ENCODE measurements at places on chromosomes 6 and 20.

GRCh38 chr20:334578-334977 is 9.2 kb downstream of the SOX12 start:
- no peak for DNase-seq

DNA sequence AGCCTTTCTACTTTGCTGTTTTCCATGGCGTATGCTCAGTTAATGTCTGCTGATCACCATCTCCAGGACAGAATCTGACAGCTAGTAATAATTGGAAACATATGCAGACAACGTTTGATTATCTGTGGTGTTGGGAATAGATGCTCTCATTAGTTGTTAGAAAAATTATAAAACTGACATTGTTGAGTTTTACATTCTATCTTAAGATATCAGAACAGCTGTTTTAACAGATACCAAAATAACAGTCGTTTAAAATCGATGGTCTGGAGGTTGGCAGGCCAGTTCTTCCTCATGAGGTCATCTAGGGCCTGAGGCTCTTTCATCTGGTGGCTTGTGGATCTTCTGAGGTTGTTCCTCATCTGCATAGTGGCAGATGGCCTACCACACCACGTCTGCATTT is 137.6 kb downstream of the AIG1 start:
- no peak for DNase-seq

DNA sequence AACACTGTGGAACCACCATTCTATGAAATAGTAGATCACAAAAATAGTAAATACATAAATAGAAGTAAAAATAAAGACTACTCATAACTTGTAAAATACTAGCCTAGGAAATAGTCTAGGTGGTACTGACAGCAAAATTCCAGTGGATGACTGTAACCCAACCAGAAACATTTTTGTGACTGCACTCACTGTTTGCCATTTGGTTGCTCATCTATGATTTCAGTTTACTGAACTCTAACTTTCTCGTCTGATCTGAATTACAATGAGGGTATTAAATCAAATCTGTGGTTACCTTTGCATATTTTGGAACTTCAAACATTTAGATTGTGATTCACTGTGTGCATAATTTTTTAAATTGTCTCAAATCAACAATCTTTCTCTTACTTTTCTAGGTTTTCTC is 151.1 kb downstream of the KHDC1L start:
- DNase-seq = no peak

DNA sequence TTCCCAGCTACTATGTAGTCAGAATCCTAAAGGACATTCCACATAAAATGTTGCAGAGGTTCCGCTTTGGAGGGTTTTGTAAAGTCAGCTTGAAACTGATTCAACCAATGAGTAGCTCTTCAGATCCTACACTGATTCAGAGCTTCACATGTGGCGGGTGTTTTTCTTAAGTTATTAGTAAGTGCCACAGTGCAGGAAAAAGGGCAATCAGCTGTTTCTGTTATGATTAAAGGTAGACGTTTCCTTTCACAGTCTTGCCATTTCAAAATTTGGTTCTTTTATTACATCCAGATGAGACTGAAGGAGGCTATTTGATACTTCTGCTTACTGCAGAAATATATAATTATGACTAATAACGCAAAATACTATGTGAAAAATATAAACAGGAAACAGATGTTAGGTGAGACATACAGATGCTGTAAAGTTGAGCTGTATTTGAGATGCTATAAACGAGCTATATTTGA is 443.9 kb downstream of the CDKAL1 start:
- DNase-seq = no peak

- no peak for DNase-seq
Observed at GRCh38 chr6:166027761-166028160, 139.9 kb downstream of the TBXT start.

- DNase-seq = no peak
Observed at GRCh38 chr6:142942805-142943227, 2.2 kb downstream of the HIVEP2 start.

- DNase-seq = no peak
Observed at GRCh38 chr20:18313411-18313810, 25.1 kb downstream of the ZNF133 start.
